ENCODE measurements at places on chromosomes 12 and 14. TPM values are rescaled to one million over a fixed set of nuclear protein-coding genes. Genes with fewer than 3 reads are reported as not detected.

The CACNA2D4 gene
- 5.7 TPM for total RNA-seq

The RPS6KL1 gene
- 4.4 TPM for total RNA-seq

The ADAMTS20 gene
- total RNA-seq: 0.70 TPM

The MFAP5 gene
- total RNA-seq: 0.44 TPM

The RBP5 gene
- 20.1 TPM for total RNA-seq

The RIPK3 gene
- total RNA-seq: not detected

DNA sequence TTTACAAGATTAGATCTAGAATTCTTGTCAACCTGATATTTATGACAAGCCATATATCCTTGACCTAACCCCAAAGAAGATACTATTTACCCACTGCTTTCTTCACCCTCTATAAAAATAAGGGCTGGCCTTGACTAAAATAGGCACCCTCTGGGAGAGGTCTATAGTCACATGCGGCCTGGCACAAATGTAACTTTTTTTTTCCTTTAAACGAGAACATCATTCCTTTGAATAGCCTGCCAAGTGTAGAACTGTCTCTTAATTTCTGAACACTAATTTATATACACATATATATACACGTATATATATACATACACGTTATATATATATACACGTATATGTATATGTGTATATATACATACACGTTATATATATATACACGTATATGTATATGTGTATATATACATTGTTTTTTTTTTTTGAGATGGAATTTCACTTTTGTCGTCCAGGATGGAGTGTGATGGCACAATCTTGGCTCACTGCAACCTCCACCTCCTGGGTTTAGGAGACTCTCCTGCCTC, 18.6 kb downstream of the PPTC7 start:
- DNase-seq: no peak

GRCh38 chr12:49537231-49537751, 1.5 kb upstream of the KCNH3 start:
- peak; percentile 41 for DNase-seq

GRCh38 chr12:89105243-89105642, 247.1 kb downstream of the DUSP6 start:
- DNase-seq: no peak

GRCh38 chr12:92002673-92003382, 142.8 kb downstream of the BTG1 start:
- no peak for DNase-seq

DNA sequence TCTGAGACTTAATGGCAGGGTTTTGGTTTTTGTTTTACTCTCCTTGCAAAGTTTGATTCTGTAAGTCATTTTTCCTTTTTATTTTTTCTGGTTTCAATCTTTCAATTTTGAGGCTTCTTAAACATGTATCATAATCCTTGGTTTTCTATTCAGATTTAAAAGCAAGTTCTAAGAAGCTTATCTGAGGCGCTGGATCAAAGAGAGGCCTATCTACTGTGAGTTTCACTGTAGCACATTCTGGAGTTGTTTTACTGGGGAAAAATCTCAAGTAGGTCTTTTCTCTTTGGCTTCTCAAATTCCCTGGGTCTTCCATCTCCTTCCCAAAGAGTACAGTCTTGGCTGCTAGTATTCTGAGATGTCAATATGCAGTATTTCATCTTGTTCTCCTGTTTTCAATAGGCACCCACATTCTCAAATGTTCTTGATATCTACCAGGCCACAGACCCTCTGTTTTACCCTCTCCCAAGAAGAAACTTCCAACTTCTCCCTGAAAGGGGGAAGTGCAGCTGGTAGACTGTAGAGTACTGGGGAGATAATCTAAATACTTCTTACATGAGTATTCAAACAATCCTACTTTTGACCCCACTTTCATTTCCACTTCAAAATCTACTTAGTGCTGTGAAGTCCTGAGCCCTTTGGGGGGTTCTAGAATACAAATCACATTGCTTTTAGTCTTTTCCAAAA, 10.9 kb upstream of the CATSPERB start:
- DNase-seq: no peak

DNA sequence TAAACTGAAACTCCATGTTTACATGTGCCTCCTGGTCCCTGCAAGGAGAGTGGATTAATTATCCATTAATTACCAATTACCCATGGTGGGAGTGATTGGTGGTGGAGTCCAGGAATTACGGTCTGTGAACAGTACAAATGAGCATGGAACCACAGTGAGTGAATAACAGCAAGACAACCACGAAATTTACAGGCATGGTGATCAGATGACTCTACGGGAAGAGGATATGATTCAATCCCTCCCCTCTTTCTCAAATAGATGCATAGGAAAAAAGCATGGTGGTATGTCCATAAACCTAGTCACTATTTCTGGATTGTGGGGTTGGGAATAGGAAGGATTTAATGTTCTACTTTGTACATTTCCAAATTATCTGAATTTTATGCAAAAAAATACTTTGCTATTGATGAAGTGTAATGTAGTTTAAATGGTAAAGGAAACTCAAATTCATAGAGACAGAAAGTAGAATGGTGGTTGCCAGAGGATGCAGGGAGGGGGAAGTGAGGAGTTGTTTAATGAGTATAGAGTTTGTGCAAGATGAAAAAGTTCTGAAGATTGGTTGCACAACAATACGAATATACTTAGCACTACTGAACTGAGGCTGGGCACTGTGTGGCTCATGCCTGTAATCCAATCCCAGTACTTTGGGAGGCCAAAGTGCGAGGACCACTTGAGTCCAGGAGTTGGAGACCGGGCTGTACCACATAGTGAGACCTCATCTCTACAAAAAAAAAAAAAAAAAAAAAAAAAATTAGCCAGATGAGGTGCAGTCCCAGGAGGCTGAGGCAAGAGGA, 41.2 kb upstream of the C12orf75 start:
- DNase-seq: no peak

GRCh38 chr12:95573951-95574576, 22.8 kb upstream of the USP44 start:
- DNase-seq: peak; percentile 88

DNA sequence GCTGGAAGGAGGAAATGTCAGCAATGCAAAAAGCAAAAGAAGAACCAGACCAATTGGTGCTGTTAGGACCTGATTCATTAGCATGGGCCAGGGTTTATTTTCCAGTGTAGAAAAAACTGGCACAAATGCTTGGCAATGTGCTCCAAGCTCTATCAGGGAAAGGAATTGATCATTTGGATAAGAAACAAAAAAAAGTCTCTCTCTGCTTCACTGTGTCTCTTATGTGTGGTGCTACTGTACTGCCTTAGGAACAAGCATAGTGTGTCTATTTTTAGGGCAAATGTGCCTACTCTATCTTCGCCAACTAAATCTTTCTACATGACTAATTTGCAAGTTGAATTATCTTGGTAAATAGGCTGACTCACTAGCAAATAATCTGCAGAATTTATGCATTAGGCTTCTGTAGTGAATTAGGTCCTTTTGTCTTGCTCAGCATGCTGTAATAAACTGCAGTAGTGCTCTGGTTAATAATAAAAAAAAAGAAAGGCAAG, 236.7 kb downstream of the MDGA2 start:
- peak; percentile 53 for DNase-seq

- DNase-seq: no peak
Observed at GRCh38 chr12:40107803-40108620, 2.1 kb upstream of the SLC2A13 start.

DNA sequence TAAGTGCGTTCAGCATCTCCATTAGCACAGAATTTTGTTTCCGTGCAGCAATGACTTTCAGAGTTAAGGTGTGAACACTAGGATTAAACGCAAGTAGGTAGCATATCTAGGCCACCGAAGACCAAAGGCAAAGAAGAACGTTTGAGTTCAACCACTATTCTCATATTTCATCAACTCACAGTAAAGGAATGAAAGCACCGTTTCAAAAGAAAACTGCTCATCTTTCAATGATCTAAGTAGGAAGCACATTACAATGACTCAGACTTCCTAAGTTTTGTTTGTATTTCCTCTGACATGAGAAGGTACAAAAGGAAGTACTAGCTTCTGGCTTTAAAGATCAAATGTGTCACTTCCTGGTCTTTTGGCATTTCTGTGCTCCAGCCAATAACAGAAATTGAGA, 57.6 kb downstream of the ACADS start:
- no peak for DNase-seq

DNA sequence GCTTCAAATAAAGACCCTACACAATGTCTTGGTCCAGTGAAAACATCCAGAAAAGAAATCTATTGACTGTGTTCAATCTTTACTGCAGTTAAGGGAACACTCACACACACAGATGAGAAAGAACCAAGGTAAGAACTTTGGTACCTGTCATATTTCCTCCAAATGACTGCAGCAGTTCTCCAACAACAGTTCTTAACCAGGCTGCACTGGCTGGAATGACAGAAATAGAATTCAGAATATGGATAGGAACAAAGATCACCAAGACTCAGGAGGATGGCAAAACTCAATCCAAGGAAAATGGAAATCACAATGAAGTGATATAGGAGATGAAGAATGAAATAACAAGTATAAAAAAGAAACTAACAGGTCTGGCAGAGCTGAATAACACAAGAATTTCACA, 36.6 kb downstream of the ADAM20 start:
- no peak for DNase-seq

DNA sequence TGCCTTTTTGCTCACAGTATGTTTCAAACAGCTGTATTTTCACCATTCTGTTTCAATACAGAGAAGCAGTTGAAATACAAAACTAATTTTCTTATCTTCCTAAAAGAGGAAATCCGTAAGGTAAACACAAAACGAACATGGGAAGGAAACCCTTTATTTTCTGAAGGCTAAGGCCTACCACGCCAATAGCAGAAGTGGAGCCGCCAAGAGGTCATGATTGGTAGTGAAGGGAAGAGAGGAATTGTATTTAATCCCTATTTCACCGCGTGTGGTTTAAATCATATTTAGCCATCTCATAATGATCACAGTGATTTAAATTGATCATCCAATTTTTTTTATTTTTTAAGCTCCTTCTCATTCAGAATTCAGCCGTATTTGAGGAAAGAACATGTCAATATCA, 398.2 kb downstream of the PRKD1 start:
- peak; percentile 77 for DNase-seq

GRCh38 chr12:123384318-123384993, 524 bp downstream of the KMT5A start:
- DNase-seq: peak; percentile 76

DNA sequence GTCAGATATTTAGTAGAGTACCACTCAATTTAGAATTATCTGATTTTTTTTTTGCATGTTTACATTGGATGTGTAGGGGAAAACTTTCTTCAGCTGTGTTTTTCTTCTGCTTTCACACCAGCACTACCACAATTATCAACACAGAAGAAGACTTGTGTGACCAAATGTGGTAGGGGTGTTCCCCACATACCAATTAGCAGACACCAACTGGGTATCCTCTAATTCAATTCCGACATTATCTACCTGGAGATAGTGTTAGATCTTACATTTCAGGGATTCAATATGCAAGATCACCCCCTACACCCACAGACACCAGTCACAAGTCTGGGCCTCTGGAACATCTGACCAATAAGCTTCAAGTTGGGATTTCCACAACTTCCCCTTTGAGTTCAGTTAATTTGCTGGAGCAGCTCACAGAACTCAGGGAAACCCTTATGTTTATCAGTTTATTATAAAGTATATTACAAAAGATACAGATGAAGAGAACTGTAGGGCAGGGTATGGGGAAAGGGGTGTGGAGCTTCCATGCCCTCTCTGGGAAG, 4.1 kb upstream of the KLRG1 start:
- no peak for DNase-seq

- peak; percentile 38 for DNase-seq
Observed at GRCh38 chr12:70553391-70553859, 83.8 kb downstream of the PTPRB start.

Data from endodermal cell (in vitro differentiated cells).